Common myeloid progenitor, CD34-positive (primary cell): ENCODE measurements at places on chromosomes 12 and 14.
A peak's percentile ranks its signal among the peaks of the same experiment; 100 is the strongest.

DNA sequence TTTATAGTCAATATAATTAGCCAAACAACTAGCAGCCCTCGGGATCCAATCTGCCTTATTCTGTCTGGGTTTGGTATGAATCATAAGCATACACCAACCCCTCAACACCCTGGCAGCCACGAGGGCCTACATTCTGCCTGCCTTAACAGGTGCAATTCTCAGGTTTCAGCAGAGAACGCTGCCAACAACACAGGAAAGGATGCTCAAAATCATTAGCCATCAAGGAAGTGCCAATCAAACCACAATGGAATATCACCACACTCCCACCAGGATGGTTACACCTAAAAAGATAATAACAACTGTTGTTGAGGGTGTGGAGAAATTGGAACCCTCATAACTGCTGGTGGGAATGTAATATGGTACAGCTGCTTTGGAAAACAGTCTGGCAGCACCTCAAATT is 122.8 kb downstream of the TTC7B start:
- no peak for DNase-seq

DNA sequence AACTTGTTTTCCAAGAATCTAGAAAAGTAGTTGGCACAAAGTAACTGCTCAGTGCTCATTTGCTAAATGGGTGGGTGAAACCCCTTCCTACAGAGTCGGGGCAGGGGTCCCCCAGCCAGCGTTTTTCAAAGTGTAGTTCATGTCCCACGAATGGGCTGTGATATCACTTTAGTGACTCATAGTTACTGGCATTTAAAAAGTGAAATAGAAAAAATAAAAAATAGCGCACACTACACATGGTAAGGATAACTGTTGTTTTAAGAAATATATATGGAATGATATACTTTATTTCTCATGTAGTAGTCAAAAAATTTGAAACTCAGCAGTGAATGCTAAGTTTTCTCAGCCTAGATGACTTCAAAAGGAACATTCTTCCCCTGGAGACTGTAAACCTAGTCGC is 250.4 kb downstream of the CHST11 start:
- DNase-seq, result no peak

GRCh38 chr12:6542209-6543009 is 8.1 kb downstream of the GAPDH start:
- DNase-seq, result no peak

DNA sequence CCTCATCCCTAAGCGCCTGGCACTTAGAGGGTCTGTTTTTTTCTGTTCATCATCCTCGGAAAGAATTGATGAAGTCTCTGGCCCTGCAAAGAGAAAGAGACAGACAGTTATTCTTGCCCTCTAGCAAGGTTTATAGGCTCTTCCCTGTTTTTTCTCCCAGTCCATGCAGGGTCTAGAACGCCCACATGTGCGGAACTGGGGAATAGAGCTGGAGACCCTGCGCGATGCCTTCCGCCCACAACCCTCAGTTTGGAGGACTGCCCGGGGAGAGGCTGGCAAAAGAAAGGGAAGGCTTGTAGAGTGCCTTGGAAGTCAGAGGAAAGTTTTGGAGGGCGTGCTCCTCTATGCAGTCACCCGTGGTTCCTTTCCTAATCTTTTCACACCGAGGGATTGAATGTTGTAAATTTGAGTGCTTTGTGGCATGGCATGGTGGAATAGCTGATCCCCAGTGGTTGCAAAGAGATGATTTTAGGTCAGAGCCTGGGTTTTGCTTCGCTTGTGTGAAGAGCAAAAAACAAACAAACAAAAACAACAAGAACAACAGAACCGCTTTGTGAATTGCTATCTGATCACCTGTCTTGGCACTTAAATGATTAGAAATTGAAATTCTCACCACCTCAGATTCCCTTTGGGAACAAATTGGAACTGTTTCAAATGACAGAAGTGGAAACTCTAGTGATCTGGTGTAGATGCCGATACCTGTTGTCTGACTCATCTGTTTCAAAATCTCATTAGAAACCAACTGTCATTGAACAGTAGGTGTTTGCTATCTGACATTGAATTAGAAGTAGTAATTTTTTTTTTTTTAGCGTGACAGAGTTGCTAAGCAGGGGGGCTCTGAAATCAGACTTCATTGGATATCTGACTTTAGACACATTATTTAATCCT is 947 bp downstream of the GAS2L3 start:
- peak; percentile 17 for DNase-seq

GRCh38 chr12:5966486-5967095 is 21.5 kb upstream of the ANO2 start:
- no peak for DNase-seq
